Activated CD8-positive, alpha-beta memory T cell treated with anti-CD3 and anti-CD28 coated beads for 4 hours (primary cell): ENCODE measurements at places on chromosomes 5 and 9.

DNA sequence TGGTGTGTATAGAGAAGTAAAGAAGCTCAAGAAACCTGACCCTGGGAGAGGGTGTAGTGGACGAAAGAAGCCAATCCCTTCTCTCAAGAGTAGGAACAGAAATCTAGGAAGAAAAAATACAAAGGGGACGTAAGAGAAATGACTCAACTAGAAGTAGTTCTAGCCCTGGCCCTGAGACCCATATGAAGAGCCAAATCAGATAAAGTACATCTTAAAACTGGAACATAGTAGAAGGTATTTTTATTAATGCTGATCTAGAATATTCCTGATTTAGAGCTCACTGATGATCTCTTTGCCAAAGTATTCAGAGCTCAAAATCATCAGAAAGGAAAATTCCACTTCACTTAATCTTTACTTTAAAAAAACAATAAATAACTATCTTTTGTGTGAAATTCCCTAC, 184.8 kb downstream of the MLLT3 start:
- no peak for DNase-seq

GRCh38 chr5:36452424-36453006, 150.8 kb upstream of the RANBP3L start:
- DNase-seq: no peak

GRCh38 chr5:63164838-63165535, 586.4 kb downstream of the LRRC70 start:
- DNase-seq: no peak

- no peak for DNase-seq
Measured at GRCh38 chr5:1415626-1416360, 29.4 kb downstream of the SLC6A3 start.

- no peak for DNase-seq
Measured at GRCh38 chr9:89617978-89618377, 13.2 kb downstream of the GADD45G start.

GRCh38 chr5:12392246-12392645, 488.0 kb upstream of the CTNND2 start:
- no peak for DNase-seq

DNA sequence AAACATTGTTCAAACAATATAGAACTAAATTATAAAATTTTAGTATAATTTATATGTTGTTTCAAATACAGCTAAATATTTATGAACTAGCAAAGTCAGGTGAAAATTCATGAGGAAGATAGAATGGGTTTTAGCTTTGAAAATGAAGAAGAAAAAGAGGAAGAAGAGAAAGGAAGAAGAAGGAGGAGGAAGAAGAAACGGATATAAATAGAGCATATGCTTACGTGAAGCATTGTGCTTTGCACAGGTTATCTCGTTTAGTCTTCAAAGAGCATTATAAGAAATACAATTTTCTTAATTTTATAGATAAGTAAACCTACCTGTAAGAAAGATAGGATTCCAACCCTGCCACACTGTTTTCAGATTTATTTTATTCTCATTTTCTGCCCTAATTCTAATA, 620.6 kb upstream of the DAB2 start:
- DNase-seq: no peak

DNA sequence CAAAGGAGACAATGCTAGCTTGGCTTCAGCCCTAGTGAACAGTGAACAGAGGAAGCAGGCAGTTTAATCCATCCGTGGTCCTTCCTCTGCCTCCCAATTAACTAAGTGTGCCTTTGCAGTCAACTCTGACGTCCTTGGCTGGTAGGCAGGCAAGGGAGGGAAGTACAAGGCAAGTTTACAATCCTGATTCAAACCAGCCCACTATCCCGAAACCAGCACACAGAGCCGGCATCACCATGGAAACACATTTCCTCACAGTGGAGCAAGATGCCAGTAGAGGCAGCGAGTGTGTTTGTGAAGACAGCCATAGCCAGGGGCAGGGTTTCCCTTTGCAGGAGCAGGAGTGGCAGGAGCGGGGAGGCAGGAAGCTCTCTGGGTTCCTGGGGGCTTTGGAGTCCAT, 73.9 kb downstream of the GOLPH3 start:
- no peak for DNase-seq

DNA sequence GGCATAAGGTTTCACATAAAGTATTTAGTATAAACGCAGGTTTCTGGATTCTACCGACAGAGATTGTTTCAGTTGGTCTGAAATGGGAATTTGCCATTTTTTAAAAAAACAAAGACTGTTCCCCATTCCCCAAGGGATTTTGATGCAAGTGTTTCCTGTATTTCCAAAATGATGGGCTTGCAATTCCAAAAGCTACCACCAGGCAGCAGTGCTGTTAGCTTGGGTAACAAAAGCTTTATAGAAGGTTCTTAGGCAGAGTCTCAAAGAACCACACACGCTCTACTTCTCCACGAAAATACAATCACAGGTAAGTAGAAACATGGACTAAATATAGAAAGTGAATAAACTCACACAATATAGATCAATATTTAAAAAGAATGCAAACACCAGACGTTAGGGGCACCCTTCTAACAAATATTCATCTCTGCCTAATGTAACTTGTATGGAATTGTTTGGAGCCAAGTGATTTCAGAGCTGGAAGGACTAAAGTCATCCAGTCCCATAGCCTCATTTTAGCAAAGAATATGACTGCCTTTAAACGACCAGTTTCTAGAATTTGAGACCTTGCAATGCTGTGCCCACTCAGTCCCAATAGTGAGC, 154.3 kb downstream of the SPOCK1 start:
- DNase-seq: no peak

GRCh38 chr5:87752362-87752761, 339.6 kb upstream of the CCNH start:
- no peak for DNase-seq

GRCh38 chr5:149414405-149415065, 35.4 kb upstream of the IL17B start:
- no peak for DNase-seq

DNA sequence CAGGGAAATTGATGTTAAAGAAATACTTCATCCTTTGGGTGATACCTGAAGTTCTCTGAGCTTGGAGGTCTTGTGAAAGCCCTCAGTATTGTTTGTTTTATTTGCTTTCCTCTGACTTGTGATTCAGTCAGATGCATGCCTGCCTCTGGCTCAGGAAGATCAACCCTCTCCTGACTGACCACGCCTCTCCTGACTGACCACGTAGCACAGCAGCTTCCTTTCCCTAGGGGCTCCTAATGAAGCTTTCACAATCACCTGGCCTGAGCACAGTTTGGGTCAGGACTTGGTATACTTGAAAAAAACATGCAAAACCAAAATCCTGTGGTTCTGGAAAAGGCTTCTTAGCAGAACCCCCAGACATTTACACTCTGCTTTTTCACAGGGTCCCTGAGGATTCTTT, 3.8 kb downstream of the TGFBI start:
- no peak for DNase-seq

DNA sequence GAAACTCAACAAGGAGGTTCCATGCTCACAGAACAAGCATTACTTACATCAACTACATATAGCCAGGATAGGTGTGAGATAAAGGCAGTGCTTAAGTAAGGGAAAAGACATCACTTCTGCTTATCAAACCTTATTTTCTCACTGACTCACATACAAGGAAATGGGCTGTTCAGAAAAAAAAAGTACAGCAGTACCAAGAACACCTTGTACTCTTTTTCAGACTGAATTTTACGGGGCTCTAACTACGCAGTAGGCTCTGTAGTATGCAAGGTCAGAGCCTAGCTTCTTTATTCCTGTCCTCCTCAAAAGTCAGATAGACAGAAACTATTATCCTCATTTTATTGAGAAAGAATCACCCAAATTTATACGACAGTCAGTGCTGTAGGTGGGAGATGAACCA, 5.8 kb downstream of the PSMB7 start:
- DNase-seq: no peak

GRCh38 chr9:79895232-79895631, 323.5 kb downstream of the TLE4 start:
- no peak for DNase-seq

- DNase-seq: no peak
Measured at GRCh38 chr9:132794730-132795380, 83.2 kb downstream of the AK8 start.
